ENCODE measurements at places on chromosomes 13 and 19.

- DNase-seq = no peak
Observed at GRCh38 chr13:48728226-48728625, 74.5 kb downstream of the CYSLTR2 start.

- DNase-seq = no peak
Observed at GRCh38 chr13:84705982-84706710, 823.9 kb upstream of the SLITRK1 start.

- no peak for DNase-seq
Observed at GRCh38 chr13:79735228-79735627, 254.3 kb downstream of the NDFIP2 start.

GRCh38 chr19:20423381-20424197 is 142.0 kb downstream of the ZNF737 start:
- DNase-seq = peak; percentile 50

GRCh38 chr13:83549671-83550070 is 332.6 kb downstream of the SLITRK1 start:
- no peak for DNase-seq

DNA sequence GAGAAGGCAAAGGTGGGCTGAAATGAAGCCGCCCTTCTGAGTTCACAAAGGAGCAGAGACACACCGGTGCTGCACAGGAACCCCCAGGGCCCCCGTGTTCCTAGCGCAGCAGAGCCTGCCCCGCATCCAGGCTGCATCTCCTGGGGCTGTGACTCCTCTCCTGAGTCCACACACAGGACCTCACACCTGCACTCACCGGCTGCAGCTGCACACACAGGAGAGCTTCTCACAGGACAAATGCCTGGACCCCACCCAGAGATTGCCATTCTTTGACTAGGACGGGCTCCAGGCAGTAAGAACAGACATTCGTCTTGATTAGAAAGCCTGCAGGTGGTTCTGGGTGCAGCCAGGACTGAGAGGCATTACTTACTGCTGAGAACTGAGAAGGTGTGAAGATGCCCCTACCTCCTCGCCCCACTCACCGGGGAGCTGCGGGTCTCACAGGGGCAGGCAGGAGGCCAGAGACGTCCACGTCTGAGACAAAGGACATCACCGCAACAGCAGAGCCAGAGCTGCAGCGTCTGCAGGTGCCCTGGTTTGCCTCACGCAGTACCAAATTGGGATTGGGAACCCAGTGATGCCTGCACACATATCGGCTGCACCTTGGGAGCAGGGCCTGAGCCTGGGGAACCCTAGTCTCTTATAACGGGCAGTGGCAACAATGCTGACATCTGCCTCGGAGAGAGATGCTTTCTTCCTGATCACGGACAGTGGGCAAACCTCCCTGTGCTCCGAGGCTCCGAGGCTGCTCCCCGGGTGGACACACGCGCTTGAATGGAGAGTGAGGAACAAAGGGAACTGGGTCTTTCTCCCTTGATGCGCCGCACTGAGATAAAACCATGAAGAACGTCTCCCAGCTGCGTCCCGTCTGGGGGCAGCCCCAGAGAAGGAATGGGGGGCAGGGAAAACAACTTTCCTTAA is 50.4 kb downstream of the RASA3 start:
- DNase-seq = no peak

DNA sequence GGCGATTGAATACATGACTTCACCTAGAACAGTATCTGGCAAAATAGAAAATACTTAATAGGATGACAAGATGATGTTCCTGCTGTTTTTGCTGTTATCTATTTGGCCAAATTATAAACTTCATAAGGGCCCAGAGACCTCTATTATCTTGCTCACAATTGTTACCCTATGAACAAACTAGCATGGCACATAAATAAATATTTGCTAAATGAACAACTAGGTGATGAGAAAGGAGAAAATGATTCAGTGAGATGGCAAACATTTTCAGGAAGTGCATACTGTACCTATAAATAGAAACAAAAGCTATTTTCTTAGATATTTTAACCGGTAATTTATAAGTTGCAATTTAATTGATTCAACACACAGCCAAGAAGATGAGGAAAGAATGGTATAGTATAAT is 78.4 kb downstream of the FAM216B start:
- no peak for DNase-seq

DNA sequence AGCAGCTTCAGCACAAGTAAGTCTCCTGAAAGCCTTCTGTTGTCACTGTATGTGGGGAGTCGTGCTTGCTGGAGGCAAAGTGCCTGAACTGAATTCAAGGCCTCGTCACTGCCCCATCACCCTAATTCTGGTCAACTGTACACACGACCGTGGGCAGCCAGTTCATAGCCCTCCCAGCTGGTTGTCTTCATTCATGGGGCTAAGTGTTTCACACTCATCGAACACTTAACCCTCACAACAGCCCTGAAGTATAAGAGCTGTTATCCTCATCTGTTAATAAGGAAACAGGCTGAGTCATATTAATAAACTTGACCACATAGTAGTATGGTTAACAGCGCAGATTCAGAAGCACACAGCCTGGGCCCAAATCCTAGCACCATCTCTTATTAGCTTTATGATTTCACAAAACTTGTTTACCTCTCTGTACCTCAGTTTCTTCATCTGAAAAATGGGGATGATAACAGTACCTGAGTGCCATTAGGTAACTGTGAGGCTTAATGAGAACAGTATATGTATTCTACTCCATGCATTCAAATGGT is 66.7 kb downstream of the CDADC1 start:
- DNase-seq = peak; percentile 86

DNA sequence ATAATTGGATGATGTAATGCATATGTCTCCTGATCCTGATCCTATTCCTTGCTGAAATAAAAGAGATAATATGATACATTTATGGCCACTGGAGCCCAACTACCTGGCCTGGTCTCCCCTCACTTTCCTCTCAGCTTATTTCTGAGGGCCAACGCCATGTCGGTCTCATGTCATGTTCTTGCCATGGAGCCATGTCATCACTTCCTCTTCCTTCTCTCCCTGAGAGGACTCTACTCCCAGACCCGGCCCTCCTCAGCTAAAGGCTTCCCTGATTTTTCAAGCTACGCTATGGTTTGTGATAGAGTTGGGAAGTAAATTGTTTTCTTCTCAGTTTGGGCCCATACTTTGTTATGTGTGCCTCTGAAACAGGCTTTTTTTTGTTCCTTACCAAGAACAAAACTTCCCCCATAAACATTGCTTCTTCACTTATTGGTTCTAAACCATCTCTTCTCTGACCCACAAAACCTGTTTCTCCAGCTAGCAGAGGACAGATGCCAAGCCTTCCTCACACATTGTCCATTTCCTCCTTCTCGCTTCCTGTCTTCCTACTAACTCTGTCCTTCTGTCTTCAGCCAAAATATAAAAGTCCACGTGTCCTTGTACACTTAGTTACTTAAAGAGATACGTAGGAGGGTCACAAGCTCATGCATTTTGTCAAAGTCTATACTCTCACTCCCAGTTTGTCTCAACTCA is 319.9 kb upstream of the DACH1 start:
- no peak for DNase-seq

GRCh38 chr13:51928231-51928630 is 66.5 kb downstream of the CCDC70 start:
- DNase-seq = no peak

- DNase-seq = no peak
Observed at GRCh38 chr19:40217934-40218890, at the start of gene TTC9B. Gene TTC9B, minus strand, starts transcription at chr19:40218384. Its CDS starts 3 bp downstream, at chr19:40218381.

DNA sequence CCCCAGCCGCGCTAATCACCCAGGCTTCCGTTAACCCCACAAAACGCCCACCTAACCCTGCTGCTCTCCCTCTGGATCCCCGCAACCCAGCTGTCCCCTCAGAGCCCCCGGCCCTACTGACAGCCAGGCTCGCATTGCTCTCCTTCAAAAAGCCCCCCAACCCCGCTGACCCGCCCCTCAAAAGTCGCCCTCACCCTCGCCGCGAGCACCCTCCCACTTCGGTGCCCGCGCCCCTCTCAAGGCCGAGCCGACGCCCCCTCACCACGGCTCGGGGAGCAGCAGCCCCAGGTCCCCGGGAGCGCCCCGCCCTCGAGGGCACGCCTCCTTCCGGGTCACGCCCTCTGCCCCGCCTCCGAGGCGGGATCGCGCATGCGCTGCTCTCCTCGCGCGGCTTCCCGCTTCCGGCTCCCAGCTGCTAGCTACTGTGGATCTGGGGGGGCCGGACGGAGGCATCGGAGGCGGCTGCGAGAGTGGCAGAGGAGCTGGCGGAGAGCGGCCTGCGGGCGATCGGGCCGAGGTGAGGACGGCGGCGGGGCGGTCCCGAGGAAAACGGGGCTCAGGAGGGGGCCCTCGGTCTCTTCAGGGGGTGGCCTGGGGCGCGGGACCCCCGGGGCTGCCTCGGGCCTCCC is 46.1 kb downstream of the ARHGEF18 start:
- DNase-seq = peak; percentile 66

GRCh38 chr19:35031072-35031881 is 1.0 kb downstream of the SCN1B start:
- no peak for DNase-seq

DNA sequence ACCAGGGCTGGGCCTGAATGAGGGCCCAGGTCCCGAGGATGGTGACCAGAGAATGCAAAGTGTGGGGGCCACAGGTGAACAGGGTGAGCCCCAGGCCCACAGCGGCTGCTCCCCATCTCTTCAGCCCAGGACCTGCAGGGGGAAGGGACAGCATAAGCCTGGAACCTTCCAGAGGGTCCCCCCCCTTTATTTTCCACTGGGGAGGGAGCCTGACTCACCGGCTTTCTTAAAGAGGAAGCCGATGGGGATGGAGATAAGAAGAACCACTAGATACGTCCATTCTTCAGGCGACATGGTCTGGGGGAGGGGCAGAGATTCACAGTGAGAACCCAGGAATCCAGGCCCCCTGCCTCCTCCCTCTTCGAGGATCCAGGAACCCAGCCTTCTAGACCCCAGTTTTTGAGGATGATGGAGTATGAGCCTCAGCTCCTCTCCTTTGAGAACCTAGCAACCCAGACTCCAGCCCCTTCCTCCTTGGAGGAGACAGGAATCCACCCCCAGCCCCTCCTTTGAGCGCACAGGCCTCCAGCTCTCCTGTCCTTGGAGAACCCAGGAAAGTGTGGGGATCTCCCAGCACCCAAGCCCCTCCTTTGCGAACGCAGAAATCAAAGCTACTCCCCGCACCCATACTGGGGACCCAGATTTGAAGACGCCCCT is 1.0 kb downstream of the MBOAT7 start:
- no peak for DNase-seq

DNA sequence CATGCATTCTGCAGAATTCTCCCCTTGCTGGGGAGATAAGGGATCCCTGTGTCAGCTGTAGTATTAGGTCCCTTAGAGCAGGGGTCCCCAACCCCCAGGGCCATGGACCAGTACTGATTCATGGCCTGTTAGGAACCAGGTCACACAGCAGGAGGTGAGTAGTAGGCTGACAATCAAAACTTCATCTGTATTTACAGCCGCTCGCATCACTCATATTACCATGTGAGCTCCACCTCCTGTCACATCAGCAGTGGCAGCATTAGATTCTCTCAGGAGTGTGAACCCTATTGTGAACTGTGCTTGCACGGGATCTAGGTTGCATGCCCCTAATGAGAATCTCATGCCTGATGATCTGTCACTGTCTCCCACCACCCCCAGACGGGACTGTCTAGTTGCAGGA is 37.9 kb downstream of the CPAMD8 start:
- DNase-seq = no peak

DNA sequence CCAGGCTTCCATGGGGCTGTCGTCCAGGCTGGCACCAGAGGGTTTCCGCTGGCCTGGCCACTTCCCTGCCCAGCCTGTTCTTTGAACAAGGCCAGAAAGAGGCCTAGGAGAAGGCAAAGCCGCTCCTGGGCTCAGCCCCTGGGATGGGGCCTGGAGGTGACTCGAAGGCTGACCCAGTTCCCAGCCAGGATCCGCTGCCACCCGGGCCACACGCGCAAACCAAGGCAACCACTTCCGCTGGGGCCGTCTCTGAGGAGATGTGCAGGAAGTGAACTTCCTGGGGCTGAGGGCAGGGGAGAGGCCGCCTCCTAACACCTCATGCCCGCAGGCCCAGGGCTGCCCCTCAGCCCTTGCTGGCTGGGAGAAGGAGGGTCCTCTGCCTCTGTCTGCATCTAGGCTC is 15.2 kb downstream of the PLEKHF1 start:
- no peak for DNase-seq

DNA sequence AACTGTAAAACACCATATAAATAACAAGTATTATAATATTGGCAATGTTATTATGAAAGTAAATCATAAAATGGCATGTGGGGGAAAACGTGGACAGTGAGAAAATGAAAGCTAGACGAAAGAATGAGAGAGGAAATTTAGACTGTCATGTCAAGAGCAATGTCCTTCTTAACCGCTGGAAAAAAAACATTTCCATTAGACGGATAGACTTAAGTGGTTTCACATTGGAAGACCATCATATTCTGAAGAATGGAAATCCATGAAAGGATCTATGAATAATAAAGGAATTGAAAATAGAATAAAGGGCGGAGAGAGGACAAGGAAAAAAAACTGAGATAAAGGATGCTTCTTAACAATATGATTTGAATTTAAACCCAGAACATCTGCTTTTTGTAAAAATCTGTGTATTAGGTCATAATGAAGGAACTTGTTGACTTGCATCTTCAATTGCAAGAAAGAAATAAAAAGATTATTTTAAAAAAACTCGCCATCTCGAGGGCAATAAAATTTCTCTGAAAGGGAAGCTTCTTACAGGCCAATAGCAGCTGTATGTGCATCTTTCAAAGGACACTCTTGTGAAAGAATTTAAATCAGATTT is 90.6 kb downstream of the SPRY2 start:
- DNase-seq = no peak

- no peak for DNase-seq
Observed at GRCh38 chr19:51441410-51442390, 16.6 kb downstream of the SIGLEC8 start.

GRCh38 chr13:62333466-62333865 is 917.8 kb upstream of the PCDH20 start:
- DNase-seq = no peak

DNA sequence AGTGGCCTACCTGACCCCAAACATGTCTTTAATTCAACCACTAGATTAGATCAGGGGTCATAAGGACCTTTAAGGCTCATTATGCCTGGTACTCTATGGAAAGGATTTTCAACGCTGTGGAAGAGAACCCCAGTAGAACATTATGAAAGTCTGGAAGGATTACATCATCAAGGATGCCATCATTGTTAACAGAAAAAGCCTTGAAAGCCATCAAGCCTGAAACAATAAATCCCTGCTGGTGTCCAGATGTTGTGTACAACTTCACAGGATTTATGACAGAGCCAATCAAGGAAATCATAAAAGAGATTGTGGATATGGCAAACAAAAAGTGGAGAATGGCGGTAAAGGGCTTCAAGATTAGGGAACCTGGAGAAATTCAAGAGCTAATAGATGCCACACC is 59.7 kb downstream of the NAA16 start:
- no peak for DNase-seq

GRCh38 chr19:15180451-15181390 is 20.1 kb downstream of the NOTCH3 start:
- no peak for DNase-seq

DNA sequence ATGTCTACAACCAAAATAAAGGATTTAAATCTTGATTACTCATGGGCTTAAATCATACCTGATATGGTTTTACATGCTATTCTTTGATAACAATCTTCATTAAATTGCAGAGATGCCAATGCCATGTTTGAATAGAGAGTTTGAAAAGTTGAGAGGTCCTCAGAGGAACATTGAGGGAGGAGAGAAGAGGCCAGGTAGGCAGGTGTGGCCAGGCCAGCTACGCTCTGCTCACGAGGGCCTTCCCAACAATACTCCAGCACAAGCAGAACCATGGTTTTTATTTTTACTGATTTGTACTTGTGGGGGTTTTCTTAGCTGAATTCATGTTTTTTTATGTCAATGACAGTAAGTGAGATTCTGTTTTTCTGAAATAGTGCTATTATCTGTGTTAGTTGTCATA is 158.1 kb upstream of the RFC3 start:
- no peak for DNase-seq

Data from renal cortical epithelial cell (primary cell).